ENCODE measurements at places on chromosomes 7 and 10. TPM values are rescaled to one million over a fixed set of nuclear protein-coding genes. Genes with fewer than 3 reads are reported as not detected.

DNA sequence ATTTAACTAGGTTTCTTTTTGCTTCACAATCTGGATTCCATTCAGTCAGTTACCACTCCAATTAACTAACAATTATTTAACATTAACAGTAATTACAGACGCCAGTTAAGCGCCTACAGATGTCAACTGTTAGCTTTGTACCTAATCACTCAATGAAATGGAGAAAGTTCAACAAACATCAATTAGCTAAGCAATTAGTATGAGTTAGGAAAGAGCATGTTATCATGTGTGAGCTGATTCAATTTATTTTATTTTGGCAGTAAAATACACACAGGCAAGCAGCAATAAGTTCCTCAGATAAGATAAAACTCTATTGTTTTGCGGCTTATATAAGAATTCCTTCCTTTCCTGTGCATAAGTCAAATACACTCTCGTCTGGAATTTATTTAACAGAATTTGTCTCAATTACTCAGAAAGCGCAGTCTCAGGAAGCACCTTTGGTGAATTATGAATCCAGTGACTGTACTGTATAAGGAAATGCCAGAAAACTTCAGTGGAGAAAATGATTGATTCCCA lies 427.1 kb upstream of the GALNT17 start:
- no peak overlapping the region for H3K4me3 ChIP-seq
- H3K4me1 ChIP-seq: peaks cover 38% of the 10 kb centered on the region
- no peak overlapping the region for H3K27ac ChIP-seq
- no peaks in the 10 kb centered on the region for H3K27me3 ChIP-seq
- no peaks in the 10 kb centered on the region for H3K36me3 ChIP-seq
- no peak for DNase-seq

- no peak for DNase-seq
- peaks cover 4% of the 10 kb centered on the region for H3K4me1 ChIP-seq
- H3K27me3 ChIP-seq: no peaks in the 10 kb centered on the region
- H3K27ac ChIP-seq: no peak overlapping the region
- H3K36me3 ChIP-seq: no peaks in the 10 kb centered on the region
Measured at GRCh38 chr10:88008866-88009470, 145.5 kb downstream of the PTEN start.

DNA sequence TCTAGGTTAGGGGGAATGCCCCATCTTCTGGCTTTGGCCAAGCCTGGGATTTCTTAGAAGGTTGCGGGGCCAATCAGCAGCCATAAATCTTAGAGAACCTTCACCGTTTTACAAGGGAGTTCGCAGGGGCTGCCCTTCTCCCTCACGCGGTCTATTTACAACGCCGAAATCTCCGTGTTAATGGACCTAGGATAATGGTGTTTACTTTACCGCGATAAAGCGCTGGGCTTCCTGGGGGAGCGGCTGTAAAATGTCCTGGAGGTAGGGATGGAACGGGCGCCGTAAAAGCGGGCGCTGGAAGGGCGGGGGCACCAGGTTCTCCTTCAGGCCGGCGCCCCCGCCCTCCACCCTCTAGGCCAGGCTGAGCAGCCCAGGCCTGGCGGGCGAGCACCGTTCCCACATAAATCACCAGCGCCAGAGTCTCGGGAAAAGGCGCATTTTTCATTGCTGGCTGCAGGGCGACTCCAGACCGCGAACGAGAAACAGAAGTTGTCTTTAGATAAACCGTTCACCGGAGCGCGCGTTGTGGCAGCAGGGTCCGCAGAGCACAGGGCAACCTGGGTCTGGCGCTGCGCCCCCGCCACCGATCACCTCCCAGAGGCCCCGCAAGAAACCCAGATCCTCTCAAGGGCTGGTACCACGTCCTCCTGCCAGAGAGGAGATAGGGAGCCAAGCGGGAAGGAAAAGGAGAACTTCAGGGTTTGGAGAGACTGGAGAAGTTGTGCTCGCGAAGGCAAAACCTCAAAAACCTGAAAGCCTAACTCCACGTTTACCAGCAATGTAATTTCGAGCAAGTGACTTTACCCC lies 12.5 kb upstream of the NKX2-3 start:
- H3K36me3 ChIP-seq: no peaks in the 10 kb centered on the region
- DNase-seq: no peak
- peaks cover 10% of the 10 kb centered on the region for H3K4me1 ChIP-seq
- no peak overlapping the region for H3K4me3 ChIP-seq

Gene ATOH7
- total RNA-seq: not detected

- no peaks in the 10 kb centered on the region for H3K4me1 ChIP-seq
- no peak overlapping the region for H3K4me3 ChIP-seq
- DNase-seq: no peak
- H3K27me3 ChIP-seq: no peaks in the 10 kb centered on the region
- no peak overlapping the region for H3K27ac ChIP-seq
Measured at GRCh38 chr7:157177333-157177982, 38.7 kb downstream of the UBE3C start.

DNA sequence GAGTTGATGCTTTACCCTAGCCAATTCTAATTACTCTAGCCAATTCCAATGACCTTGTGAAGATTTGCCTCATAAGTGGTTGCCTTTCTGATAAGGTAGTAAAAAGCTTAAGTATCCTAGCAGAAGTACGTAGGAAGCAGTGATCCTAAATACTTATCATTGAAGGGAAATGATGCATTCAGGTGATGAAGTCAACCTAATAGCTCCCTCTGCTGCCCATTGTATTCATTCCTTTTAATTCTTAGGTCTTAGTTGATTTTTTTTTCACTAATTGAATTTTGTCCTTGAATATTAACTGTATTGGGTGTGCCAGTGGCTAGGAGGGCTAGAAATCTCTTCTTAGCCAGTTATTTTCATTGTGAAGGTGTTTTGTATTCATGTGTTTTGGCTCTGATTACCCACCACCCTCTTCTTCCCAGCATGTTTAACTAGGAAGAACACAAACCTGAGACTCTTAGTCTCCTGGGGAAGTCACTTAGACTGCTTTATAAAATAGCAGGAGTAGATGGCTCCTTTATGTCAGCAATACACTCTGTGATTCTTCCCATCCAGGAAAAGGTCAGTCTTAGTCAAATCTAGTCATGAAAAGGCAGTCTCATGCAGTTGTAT lies 46.3 kb downstream of the PLEKHA8 start:
- H3K4me1 ChIP-seq: no peaks in the 10 kb centered on the region
- DNase-seq: no peak
- no peaks in the 10 kb centered on the region for H3K36me3 ChIP-seq
- H3K4me3 ChIP-seq: no peak overlapping the region
- H3K27ac ChIP-seq: no peak overlapping the region

Gene TBL2
- 11.3 TPM for total RNA-seq

- peaks cover 49% of the 10 kb centered on the region for H3K27me3 ChIP-seq
- DNase-seq: peak; percentile 55
- H3K4me3 ChIP-seq: peak within 1 kb of the TSS; percentile 54
- no peak within 1 kb of the TSS for H3K27ac ChIP-seq
- H3K36me3 ChIP-seq: no peaks in the 10 kb centered on the region
- no peaks in the 10 kb centered on the region for H3K4me1 ChIP-seq
Measured at GRCh38 chr10:93601146-93601773, at the start of gene RBP4. RBP4 (minus strand) TSS chr10:93601235; CDS start chr10:93601028, 207 bp downstream.

GRCh38 chr7:39547336-39547735 lies 18.9 kb upstream of the YAE1 start:
- no peaks in the 10 kb centered on the region for H3K4me1 ChIP-seq
- H3K4me3 ChIP-seq: no peak overlapping the region
- no peak overlapping the region for H3K27ac ChIP-seq
- no peaks in the 10 kb centered on the region for H3K27me3 ChIP-seq

GRCh38 chr7:143145-143751 lies 49.1 kb upstream of the FAM20C start:
- no peaks in the 10 kb centered on the region for H3K27me3 ChIP-seq
- H3K4me3 ChIP-seq: no peak overlapping the region
- no peak overlapping the region for H3K27ac ChIP-seq

GRCh38 chr7:130880668-130881067 lies 146.7 kb upstream of the KLF14 start:
- DNase-seq: no peak
- peaks cover 10% of the 10 kb centered on the region for H3K36me3 ChIP-seq
- H3K27me3 ChIP-seq: no peaks in the 10 kb centered on the region

DNA sequence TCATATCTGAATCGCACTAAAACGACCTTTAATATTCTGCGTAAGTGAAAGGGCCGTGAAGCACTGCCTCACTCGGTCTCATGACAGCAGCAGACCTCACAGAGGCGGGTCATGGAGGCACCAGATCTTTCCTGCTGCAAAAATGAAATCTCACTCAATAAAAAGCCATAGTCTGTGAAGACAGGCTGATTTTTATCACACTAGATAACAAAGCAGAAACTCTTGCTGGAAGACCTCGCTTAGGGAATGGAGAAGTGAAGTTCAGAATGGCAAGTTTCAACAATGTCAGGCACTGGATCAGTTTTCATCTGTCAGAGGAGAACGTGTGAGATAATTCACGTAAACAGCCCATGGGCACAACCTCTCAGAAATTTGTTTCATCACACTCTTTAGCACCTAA lies 8.0 kb downstream of the SEPHS1 start:
- H3K27ac ChIP-seq: peak overlapping the region; percentile 62
- DNase-seq: no peak
- H3K36me3 ChIP-seq: peaks cover 4% of the 10 kb centered on the region
- H3K27me3 ChIP-seq: no peaks in the 10 kb centered on the region
- H3K4me3 ChIP-seq: peak overlapping the region; percentile 41
- H3K4me1 ChIP-seq: peaks cover 26% of the 10 kb centered on the region

GRCh38 chr10:7310076-7310475 lies 100.8 kb downstream of the SFMBT2 start:
- H3K4me3 ChIP-seq: no peak overlapping the region
- no peak overlapping the region for H3K27ac ChIP-seq
- H3K27me3 ChIP-seq: no peaks in the 10 kb centered on the region
- peaks cover 2% of the 10 kb centered on the region for H3K36me3 ChIP-seq
- H3K4me1 ChIP-seq: no peaks in the 10 kb centered on the region
- DNase-seq: no peak

Gene GPR15LG
- total RNA-seq: not detected

DNA sequence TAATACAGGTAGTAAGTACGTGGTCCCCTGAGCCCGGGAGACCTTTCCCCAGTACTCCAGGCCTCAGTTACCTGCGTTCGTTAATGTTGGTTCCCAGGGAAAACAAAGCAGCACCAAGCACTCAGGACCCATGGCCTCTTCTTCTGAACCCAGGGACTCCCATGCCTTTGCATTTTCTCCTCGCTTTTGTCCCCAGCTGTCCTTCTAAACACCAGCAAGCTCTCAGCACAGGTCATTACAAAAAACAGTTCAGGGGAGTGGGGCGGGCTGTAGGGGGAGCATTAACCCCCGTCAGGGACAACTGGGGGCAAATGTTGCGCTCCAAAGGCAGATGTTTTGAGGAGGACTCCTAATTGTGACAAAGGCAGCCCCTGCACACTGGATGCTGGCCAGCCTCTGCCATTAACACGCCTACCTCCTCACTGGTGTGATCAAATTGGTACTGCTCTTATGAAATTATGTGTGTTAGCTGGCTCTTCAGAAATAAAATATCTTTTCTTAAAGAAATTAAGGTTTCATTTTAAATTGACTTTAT lies 80.5 kb upstream of the LRGUK start:
- H3K27me3 ChIP-seq: no peaks in the 10 kb centered on the region
- no peak for DNase-seq
- no peak overlapping the region for H3K4me3 ChIP-seq
- H3K36me3 ChIP-seq: no peaks in the 10 kb centered on the region

Gene WEE2
- total RNA-seq: not detected

DNA sequence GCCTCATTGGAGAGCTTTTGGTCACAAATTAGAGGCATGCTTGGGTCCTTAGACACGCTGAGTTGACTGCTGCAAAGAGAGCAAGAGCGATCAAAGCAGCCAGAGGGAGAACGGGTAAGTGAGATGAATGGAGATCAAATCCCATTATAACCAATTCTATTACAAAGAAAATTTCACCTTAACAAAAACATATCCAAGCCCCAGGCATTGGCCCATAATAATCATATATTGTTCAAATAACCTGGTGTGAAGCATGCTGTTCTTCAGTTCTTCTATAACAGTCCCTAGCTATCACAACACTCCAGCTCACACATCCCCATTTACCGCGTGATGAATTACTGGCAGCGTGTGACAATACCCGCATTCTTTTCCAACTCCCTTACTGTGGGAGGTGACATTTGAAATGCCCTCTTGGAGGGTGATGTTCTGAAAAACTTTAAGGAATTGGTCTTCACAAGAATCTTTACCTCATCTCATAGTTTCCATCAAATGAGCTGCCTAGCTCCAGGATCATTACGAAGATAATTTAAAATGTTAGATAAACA lies 156.1 kb upstream of the PLXNA4 start:
- no peak for DNase-seq
- H3K27me3 ChIP-seq: no peaks in the 10 kb centered on the region
- no peak overlapping the region for H3K4me3 ChIP-seq

DNA sequence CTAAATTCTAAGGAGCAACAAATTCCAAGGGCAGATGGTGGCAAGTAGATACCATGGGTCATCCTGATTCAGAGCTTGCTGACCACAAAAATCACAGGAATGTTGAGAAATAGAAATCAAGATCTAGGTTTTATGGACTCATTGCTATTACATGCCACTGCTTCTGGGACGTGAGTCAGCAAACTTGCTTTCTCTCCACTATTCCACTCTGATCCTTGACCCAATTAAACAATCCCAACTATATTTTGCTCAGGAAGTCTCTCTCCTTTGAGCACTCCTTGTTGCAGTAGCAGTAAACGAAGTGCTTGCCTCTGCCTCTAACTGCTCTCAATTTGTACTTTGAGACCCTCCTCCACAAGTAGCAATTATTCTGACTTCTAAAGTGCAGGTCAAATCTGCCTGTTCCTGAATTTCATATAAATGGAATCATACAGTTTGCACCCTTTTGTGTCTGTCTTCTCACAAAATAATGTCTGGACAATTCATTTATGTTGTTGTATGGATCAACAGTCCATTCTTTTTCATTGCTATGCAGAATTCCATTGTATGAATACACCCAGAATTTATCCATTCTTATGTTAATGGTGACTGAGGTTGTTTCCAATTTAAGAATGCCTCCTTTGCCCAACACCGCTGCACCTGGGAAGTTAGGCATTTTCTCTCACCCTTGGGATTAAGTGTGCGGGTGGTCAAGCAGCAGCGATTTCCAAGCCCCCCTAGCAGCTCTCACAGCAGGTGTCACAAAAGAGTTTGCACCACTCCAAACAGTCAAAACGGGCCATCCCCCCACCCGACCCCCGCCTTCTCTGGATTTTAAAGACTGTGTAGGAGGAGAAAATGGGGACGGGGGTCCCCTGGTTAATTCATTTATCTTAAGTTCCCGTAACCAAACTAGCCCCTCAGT lies 35.9 kb downstream of the ACSM6 start:
- no peak overlapping the region for H3K4me3 ChIP-seq
- no peaks in the 10 kb centered on the region for H3K36me3 ChIP-seq
- no peaks in the 10 kb centered on the region for H3K4me1 ChIP-seq
- no peak overlapping the region for H3K27ac ChIP-seq
- H3K27me3 ChIP-seq: no peaks in the 10 kb centered on the region

Gene LRMDA
- 5.7 TPM for total RNA-seq

Gene KAZALD1
- 5.0 TPM for total RNA-seq

DNA sequence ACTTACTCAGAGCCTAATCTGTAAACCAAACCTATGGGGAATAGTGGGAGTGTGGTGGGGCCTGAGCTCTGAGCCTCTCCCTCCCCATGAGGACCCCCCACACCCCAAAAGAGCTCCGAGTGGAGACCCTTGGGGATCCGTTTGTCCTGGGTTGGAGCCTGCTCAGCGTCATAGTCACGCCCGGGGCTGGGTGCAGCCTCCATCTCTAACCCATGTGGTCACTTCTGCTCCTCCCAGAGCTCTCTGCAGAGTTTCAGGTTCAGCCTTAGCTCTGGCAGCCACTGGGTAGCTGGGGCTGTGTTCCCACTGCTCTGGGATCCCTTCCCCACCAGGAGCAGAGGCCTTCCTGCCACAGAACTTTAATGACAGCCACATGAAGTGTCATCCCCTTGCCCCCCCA lies 25.9 kb downstream of the PFKFB3 start:
- no peak for DNase-seq
- no peak overlapping the region for H3K27ac ChIP-seq
- no peaks in the 10 kb centered on the region for H3K4me1 ChIP-seq
- H3K36me3 ChIP-seq: peaks cover 100% of the 10 kb centered on the region
- no peaks in the 10 kb centered on the region for H3K27me3 ChIP-seq

Measured in psoas muscle (tissue), 8 donors.